ENCODE measurements at places on chromosomes 16 and 17. TPM values are rescaled to one million over a fixed set of nuclear protein-coding genes. Genes with fewer than 3 reads are reported as not detected.

Gene SLC13A2
- total RNA-seq = not detected

Gene TEKT3
- 0.82 TPM for total RNA-seq

Gene KAT7
- total RNA-seq = 48.8 TPM

Gene EVI2B
- total RNA-seq = 0.36 TPM

Gene KRTAP4-4
- total RNA-seq = not detected

Data from cerebellum (tissue), 4 donors.